ENCODE measurements at places on chromosomes 12 and 14.

GRCh38 chr14:75769047-75769685, 108.1 kb downstream of the TTLL5 start:
- DNase-seq = peak; percentile 40

- DNase-seq = peak; percentile 3
Measured at GRCh38 chr12:52604859-52605258, 3.6 kb upstream of the KRT72 start.

- no peak for DNase-seq
Measured at GRCh38 chr12:105561546-105562198, 231.2 kb downstream of the C12orf75 start.

- peak; percentile 86 for DNase-seq
Measured at GRCh38 chr12:92185052-92185451, 39.4 kb upstream of the BTG1 start.

- DNase-seq = no peak
Measured at GRCh38 chr12:83931451-83931850, 981.1 kb downstream of the SLC6A15 start.

- DNase-seq = no peak
Measured at GRCh38 chr12:78963439-78964227, 99.1 kb downstream of the SYT1 start.

GRCh38 chr12:6355491-6356373, 13.9 kb upstream of the TNFRSF1A start:
- no peak for DNase-seq

DNA sequence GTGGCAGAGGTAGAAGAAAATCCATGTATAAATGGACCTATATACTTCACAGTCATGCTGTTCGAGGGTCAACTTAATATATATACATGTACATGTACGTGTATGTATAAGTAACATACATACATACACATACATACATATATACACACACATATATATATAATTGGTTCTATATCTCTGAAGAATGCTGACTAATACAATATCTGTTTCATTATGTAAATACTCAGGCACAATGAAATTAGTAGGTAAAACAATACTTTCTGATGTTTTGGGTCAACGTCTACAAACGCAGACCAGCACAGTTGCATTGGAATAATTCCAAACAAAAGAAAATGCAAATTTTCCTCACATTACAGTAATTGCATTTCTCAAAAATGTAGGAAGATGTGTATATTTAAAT, 202.7 kb upstream of the DAAM1 start:
- DNase-seq = no peak

DNA sequence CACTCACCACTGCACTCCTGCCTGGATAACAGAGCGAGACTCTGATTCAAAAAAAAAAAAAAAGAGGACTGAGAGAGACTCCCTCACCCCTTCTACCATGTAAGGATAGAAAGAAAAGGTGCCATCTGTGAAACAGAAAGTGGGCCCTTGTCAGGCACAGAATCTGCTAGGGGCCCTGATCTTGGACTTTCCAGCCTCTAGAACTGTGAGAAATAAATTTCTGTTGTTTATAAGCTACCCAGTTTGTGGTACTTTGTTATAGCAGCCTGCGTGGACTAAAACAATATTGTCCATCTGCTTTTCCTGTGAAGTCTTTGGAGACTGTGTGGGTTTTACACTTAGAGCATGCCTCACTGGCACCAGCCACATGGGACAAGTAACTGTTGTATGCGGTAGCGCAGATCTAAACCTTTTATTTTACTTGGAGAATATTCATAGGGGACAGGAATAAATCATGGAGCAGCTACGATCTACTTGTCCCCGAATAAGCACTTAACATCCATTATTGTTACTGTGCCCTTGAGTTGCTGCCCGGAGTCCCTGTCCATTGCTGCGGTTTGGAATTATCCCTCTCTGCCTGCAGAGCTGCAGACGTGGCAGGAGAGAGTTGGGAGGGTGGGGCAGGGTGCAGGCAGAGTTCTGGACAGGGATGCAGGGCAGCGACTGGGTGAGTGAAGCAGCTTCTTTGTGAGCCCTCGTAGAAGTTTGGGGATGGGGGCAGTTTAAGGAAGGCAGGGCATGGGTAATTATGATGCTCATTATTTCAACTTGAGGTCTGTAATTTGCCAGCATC, 52.4 kb upstream of the STON2 start:
- no peak for DNase-seq

GRCh38 chr12:119936705-119937311, 52.2 kb upstream of the BICDL1 start:
- DNase-seq = no peak

DNA sequence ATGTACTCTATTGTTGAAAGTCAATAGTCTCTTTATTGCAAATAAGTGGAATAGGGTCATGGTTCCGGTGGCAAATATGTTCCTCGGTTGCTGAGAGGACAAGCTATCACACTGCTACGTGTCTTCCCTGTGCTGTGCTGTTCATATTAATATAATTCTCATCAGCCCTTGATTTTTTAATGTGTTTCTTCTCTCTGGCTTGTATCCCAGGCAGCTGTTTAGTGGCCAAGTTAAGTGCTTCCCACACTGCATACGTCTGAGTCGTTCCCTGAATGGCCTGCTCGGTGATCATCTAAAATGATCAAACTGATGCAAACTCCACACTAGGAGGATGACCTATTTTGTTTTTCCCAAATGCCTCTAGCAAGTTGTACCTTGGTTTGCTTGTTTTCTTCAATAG, 186.4 kb downstream of the ANO6 start:
- no peak for DNase-seq

DNA sequence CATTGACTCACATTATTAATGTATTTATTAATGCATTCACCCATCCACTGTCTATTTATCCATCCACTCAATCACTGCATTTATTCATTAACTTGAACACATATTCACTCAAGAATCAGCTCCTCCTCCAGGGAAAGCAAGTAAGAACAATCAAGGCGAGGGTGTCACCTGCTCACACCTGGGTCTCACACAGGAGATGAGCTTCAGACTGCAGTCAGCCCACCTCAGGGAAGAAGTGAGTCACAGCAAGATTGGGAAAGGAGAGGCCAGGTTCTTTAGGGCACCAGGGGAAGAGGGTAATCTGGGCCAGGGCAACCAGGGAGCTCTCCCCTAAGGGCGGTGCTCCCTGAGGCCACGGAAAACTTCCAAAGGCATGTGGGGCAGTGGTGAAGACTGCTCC, 367.3 kb downstream of the BCL11B start:
- no peak for DNase-seq

DNA sequence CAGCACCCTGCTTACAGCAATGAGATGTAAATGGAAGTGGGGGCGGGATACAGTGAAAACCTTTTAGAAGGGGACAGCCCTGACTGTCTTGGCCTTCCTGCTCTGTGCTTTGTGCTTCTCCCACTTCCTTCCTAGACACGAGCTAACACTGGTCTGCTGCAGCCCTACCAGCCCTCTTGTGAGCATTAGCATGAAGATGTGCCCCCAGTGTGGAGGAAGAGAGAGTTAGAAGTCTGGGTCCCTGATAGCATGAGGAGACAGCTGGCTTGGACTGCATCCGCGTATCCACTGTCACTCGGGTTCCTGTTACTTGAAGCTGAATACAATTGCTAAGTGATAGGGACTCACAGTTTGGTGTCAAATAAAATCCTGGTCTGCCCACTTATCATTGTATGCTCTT, 248.1 kb upstream of the SOX5 start:
- no peak for DNase-seq

GRCh38 chr12:43988838-43989560, 153.1 kb downstream of the TMEM117 start:
- DNase-seq = peak; percentile 37
